Activated naive CD4-positive, alpha-beta T cell treated with anti-CD3 and anti-CD28 coated beads, Interleukin-2, amount 10 ng/mL, durations not matched to agents 7 days and 5 days (primary cell): ENCODE measurements at places on chromosomes 12 and 14.
A peak's percentile ranks its signal among the peaks of the same experiment; 100 is the strongest.

DNA sequence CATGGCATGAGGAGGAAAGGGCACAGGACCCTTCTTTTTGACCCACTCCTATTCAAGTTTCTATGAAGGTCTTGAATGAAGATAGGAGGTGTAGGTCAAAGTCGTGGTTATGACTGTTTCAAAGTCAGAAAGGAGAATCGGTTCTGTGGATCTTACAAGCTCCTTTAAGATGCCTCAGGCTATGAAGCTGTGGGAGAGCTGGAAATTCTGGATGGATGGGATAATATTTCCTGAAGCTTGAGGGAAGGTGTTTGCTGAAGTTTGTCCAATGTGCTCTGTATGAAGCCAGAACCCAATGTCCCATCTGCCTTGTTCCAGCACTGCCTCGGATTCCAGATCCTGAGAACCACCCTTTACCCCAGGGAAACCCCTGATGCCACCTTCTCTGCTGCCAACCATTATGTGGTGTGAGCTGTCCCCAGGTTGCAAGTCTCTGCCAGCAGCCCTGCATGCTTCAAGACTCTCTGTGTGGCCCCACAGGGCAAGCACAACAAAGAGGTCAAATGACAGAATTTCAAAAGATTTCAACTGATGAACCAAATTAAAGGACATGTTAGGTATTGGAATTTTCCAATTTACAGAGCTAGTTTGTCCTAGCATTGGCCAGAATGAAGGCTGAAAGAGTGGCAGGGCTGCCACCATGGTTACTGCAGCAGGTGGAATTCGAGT lies 472.0 kb downstream of the RGS6 start:
- DNase-seq, result no peak

DNA sequence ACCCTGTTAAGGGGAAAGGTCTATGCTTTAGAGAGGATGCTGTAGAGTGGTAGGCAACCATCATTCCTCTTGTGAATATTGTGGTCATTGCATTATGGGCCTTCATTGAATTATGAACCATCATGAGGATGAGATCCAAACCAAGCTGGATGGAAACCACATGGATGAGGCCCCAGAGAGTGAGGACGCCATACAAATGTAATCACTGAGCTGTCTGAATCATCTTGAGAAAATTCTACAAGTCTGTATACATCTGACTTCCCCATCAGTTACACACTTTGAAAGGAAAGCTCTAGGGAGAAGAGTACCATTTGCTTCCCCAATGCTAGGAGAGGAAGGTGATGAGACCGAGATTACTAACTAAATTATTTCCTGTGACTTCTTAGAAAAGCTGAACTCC lies 172.9 kb downstream of the CACNA1C start:
- no peak for DNase-seq

DNA sequence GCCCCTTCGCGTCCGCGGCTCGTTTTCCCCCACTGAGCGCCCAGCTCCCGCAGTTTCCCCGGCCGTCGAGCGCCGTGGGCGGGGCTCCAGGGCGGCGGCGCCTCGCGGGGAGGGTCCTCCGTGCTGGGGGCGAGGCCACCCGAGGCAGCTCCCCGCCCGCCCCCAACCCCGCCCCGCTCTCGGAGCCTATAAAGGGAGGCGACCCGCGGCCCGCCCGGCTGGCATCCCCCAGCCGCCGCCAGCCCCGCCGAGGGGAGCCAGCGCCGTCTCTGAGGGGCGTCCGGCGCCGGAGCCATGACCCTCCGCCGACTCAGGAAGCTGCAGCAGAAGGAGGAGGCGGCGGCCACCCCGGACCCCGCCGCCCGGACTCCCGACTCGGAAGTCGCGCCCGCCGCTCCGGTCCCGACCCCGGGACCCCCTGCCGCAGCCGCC lies at the start of gene TAMALIN:
TAMALIN (plus strand) TSS at position 221 of the 432 bp plus-strand sequence; CDS start at position 295, 74 bp downstream.
- DNase-seq, result peak; percentile 86

DNA sequence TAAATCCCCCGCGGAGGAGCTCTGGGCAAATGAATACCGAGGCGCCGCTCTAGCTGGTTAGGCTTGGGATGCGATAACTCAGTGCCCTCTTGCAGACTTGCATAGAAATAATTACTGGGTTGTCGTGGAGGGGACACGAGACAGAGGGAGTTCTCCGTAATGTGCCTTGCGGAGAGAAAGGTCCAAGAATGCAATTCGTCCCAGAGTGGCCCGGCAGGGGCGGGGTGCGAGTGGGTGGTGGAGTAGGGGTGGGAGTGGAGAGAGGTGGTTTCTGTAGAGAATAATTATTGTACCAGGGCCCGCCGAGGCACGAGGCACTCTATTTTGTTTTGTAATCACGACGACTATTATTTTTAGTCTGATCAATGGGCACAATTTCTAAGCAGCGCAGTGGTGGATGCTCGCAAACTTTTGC lies 2.5 kb upstream of the TBX5 start:
- no peak for DNase-seq
